ENCODE measurements at places on chromosomes 12 and 14.

DNA sequence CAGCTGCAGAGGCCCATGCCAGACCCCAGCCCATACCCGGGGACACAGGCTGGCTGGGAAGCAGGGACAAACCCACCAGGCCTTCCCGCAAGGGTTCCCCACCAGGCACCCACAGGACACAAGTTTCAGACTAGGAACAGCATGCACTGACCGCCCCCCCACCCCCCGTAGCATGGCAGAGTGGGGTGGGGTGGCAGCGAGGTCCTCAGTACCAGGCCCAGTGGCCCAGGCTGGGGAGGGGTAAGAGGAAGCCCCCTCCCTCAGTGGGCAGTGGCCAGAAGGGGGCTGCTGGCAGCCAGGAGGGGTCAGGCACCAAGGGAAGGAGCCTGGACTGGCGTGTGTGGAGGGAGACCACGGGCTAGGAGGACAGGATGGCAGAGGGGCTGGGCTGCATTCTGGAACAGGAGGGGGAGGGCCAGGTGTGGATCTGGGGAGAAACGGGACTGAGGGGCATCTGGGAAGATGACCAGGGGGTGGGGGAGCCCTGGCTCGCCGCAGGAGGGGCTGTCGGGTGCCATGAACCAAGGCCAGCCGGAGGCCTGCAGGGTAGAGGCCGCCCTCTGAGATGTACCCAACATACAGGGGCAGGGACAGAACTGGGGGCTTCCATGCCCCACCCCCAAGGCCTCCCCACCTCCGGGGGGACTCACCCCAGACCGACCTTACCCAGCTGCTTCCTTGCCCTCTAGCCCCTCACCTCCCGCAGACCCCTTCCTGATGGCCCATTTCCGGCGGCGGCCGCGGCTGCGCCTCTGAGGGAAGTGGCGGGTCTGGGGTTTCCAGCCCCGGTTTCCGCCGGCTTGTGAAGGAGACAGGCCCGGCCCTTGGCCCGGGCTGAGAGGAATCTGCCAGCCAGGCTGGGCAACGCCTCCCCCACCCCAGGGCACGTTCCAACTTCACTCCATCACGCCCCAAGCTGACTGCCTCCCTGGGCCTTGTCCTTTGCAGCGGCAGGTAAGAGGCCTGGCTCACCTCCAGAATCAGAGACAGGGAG lies 5.6 kb upstream of the JAG2 start:
- DNase-seq = no peak

DNA sequence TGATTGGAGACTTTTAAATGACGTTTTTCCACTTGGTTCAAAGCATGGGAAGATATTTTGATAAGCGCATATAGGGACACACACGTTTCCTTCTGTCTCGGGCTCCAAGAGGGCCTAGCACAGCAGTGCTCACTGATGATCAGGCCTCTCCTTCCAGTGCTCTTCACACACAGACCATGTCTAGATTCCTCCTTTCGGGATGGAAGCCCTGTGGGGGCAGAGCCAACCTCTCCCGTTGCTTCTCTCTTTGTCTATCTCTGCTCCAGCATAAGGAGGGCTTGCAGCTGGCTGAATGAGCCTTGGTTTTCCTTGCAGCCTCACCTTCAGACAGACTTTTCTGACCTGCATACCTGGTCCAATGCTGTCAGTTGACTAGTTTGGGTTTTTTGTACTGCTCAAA lies 22.3 kb downstream of the GPRC5D start:
- no peak for DNase-seq

DNA sequence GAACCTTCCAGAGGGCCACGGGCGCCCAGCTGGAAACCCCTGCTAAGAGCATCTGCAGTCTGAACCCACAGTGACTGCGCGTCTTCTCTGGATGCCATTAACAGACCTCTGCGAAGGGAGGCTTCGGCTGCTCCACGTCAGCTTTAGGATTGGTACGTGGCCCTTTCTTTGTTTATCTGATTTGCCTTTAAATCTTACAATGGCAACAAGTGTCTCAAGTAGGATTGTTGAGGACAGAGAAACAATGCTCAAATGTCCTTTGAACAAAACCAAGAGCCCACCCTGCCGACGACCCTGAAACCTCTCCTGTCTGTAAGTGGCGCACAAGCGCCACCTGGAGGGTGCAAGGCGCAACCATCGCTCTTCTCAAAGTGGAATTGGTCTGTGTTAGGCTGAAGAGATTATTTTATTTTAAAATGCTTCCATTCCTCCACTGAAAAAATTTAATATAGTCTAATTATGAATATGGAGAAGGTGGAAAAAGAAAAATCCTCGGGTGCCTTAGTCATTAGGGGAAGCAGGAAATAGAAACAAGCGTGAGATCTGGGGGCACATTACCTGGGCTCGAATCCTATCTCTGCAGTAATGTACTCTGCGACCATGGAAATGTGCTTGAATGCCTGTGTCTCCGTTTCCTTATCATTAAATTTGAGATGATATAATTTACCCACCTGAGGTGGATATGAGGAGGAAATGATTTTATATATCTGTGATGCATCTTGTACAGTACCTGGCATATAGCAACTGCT lies 82.6 kb upstream of the PTPRB start:
- no peak for DNase-seq

DNA sequence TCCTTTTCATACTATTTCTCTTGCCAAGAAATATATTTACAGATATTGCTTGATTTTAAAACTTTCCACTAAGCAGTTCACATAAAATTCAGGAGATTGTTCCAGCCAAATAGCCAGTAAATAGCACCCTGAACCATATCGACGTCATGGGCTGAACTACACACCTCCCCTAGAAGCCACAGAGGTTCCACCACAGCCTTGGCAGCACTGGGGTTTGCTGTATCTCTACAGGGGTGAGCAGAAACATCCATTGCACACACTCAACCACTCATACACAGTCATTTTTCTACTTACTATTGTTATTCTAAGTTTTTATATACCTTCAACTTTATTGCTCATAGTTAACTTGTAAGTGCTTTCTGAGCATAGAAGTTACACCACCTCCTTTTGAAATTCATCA lies 8.1 kb upstream of the EIF2S3B start:
- DNase-seq = no peak

GRCh38 chr12:109056891-109057290 lies 4.5 kb downstream of the USP30 start:
- DNase-seq = no peak

DNA sequence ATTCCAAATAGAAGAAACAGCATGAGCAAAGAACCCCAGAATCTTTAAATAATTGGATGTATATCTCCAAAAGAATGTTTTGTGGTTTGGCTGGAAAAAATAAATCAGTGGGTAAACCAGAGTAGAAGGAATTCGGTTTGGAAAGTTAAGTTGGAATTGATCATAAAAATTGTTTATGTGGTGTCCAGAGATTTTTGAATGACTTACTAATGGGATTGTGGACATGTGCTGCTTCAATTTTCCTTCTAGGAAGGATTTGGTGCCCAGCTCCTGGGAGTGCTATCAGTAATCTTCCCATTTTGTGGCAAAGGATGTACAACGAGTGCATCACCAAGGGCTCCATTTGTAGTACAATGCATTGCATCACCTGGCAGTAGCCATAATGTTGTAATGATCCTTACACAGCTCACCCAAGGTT lies 224.8 kb downstream of the SLC16A7 start:
- DNase-seq = no peak

DNA sequence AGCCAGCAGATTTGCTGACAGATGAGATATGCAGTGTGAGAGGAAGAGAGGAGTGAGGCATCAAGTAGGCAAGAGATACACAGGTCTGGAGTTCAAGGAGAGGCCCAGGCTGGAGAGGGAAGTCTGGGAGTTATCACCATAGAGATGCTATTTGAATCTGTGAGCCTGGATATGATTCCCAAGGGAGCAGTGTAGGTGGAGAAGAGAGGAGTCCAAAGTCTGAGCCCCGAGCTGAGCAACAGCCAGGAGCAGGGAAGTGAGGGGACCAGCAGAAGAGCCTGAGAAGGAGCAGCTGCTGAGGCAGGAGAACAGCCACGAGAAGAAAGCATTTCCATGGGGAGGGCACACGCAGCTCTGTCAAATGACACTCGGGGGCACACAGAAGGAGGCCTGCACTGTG lies 20.2 kb upstream of the NXPH4 start:
- DNase-seq = no peak

GRCh38 chr12:113320401-113320800 lies 14.5 kb downstream of the SLC8B1 start:
- DNase-seq = no peak

DNA sequence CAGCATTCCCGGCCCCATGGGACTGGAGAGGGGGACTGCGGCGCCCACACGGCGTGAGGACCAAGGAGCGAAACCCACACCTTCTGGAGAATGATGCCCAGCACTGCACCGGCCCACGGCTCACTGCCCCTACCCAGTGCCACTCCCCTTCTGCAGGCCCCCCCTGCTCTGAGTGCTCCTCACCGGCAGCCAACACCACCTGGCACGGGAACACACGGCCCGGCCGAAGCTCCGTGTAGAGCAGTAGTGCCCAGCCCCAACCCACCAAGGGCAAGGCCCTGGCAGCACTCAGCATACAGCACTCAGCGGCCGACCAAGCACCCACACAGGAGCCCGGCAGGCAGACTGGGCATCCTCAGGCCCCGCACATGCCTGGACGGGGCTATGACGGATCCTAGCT lies 13.4 kb downstream of the BTBD6 start:
- DNase-seq = no peak

DNA sequence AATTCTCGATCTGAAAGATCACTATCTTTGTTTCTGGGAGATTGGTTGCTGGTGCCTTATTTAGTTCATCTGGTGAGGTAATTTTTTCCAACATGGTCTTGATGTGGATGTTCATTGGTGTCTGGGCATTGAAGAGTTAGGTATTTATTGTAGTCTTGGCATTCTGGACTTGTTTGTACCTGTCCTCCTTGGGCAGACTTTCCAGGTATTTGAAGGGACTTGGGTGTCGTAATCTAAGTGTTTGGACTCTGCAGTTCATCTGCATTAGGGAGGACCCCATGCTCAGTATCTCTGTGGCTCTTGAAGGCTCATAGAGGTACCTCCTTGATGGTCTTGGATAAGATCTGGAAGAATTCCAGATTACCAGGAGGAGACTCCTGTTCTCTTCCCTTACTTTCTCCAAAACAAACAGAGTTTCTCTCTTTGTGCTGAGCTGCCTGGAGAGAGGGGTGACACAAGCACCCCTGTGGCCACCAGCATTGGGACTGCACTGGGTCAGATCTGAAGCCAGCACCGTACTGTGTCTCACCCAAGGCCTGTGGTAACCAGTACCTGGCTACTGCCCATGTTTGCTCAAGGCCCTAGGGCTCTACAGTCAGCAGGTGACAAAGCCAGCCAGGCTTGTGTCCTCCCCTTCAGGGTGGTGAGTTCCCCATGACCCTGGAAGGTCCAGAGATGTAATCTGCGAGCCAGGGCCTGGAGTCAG lies 5.3 kb downstream of the A2ML1 start:
- DNase-seq = no peak

- no peak for DNase-seq
Measured at GRCh38 chr12:6767353-6768319, 1.5 kb downstream of the PTMS start.

DNA sequence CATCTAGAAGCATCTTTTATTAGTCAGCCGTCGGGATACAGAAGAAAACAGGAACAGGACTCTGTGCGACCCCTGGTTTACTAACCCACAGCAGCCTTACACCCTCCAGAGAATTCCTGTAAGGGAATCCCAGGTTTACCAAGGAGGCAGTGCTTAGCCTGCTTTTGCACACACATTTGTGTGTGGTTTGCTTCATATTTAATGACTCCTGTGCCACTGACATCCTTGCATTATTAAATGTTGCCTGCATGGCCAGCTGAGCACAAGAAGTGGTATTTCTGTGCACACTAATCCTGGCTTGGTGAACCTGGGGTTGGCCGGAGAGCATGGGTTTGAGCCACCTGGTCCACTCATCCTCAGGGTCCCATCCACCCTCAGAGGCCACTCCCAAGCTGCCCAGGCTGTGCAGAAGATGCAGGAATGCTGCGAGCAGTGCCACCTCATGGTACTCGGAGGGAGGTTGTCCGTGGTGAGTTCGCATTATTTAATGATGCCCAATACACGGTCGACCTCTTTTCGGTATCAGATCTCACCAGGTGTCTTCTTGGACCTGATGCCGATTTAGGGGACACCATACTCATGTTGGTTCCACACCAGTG lies 152.4 kb upstream of the RTL1 start:
- DNase-seq = no peak

Data from glomerular endothelial cell (primary cell).